Breast epithelium (tissue), 4 donors: ENCODE measurements at places on chromosomes 12 and 14. TPM values are rescaled to one million over a fixed set of nuclear protein-coding genes. Genes with fewer than 3 reads are reported as not detected.

GRCh38 chr12:107339487-107339886, 246.1 kb upstream of the CRY1 start:
- H3K4me3 ChIP-seq, result no peak overlapping the region
- no peaks in the 10 kb centered on the region for H3K27me3 ChIP-seq
- no peak for DNase-seq
- H3K36me3 ChIP-seq, result no peaks in the 10 kb centered on the region
- H3K4me1 ChIP-seq, result no peaks in the 10 kb centered on the region

DNA sequence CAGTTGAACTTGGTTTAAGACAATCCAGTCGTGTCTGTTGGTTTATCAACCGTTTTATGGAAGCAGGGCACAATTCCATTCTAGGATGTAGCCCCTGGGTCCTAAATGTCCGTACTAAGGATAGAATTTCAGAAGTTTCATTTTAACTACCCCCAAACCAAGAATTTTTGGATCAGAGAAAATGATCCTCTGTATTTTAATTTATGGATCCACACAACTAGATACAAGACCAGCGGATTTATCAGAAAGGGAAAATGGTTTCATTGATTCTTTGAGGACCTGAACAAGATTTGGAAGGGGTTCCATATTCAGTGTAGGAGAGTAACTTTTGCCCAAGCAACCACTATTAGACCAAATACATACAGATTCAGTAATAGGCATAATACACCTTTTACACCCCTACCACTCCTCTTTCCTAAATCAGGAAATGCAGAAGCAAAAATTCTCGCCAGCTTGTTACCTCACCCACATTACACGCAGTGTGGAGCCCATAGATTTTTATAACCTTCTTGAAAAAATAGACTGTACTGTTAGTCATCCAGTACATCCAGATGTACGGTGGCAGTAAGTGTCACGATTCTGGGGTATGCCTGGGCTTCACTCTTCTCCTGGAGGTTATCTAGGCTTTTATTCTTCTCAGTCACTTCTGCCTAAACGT, 1.4 kb upstream of the FBXL14 start:
- no peak for DNase-seq
- H3K4me1 ChIP-seq, result peaks cover 27% of the 10 kb centered on the region
- peak overlapping the region; percentile 77 for H3K4me3 ChIP-seq
- H3K27ac ChIP-seq, result peak overlapping the region; percentile 94
- no peaks in the 10 kb centered on the region for H3K27me3 ChIP-seq

- DNase-seq, result no peak
- H3K36me3 ChIP-seq, result no peaks in the 10 kb centered on the region
- H3K4me1 ChIP-seq, result no peaks in the 10 kb centered on the region
- peak overlapping the region; percentile 92 for H3K27ac ChIP-seq
Observed at GRCh38 chr14:92122761-92123160, 992 bp downstream of the CPSF2 start.

DNA sequence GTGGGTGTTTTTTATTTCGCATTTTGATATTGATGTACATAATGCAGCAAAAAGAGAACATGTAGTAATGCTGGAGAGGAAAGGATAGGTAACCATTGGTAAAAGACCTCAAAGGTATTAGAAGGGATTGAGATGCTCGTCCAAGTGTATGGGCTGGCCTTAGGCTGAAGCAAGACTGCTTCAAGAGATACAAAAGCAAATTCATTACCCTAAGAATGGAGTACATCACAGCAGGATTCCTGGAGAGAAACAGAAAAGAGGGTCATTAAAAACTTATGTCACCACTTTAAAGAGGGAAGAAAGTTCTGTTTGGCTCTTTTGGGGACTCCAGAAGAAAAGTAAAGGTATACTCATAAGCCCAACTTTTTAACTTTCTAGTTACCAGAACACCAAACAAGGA, 420.5 kb downstream of the ZFP36L1 start:
- no peak overlapping the region for H3K4me3 ChIP-seq
- no peaks in the 10 kb centered on the region for H3K4me1 ChIP-seq
- no peaks in the 10 kb centered on the region for H3K36me3 ChIP-seq
- H3K27me3 ChIP-seq, result no peaks in the 10 kb centered on the region
- H3K27ac ChIP-seq, result no peak overlapping the region

The TSHR gene
- total RNA-seq, result 1.6 TPM

DNA sequence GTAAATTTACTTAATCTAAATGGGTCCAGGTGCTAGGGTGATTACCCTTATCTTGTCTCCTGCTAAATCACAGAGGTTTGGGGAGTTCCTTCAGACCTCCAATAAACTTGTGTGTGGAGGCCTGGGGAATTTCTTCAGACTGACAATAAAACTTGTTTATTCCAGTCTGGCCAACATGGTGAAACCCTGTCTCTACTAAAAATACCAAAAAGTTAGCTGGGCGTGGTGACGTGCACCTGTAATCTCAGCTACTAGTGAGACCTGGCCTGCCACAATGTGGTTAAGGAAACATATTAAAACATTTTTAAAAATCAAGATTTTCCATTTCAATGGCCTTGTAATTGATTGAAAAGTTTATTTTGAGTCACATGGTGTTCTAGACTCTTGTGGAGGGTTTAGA, 126.9 kb upstream of the FGD4 start:
- H3K27me3 ChIP-seq, result no peaks in the 10 kb centered on the region
- no peak overlapping the region for H3K27ac ChIP-seq
- H3K4me3 ChIP-seq, result no peak overlapping the region

DNA sequence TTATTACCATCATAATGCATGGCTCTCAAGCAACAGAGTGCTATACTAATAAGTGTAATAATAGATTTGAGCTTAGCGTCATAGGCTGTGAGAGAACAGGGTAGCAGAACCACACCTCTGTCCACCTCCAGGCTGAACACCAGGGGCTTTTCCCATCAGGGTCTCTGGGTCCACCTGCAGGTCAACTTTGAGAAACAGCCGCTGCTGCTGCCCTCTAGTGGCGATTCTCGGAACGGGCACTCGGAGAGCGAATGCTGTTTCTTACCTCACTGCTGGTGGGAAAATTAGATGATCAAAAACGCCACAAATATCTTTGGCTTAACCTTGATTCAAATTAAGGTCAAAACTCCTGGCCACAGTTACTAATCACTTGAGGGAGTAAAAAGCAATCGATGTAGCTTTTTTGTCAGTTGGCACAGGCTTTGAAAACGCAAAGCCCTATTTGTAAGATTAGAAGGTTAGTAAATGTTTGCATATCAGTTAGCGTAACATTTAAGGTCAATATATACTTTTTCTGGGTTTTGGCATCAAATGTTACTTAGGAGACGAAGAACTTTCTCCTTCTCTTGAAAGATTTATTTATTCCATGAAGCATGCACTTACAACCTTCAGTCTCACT, 127.9 kb upstream of the TMEM132D start:
- no peaks in the 10 kb centered on the region for H3K4me1 ChIP-seq
- H3K4me3 ChIP-seq, result no peak overlapping the region
- H3K36me3 ChIP-seq, result no peaks in the 10 kb centered on the region
- peaks cover 30% of the 10 kb centered on the region for H3K27me3 ChIP-seq

GRCh38 chr12:108193917-108194316, 64.8 kb downstream of the WSCD2 start:
- H3K4me1 ChIP-seq, result no peaks in the 10 kb centered on the region
- H3K36me3 ChIP-seq, result no peaks in the 10 kb centered on the region
- peaks cover 5% of the 10 kb centered on the region for H3K27me3 ChIP-seq
- H3K4me3 ChIP-seq, result no peak overlapping the region
- H3K27ac ChIP-seq, result no peak overlapping the region

- no peaks in the 10 kb centered on the region for H3K27me3 ChIP-seq
- no peak overlapping the region for H3K4me3 ChIP-seq
- no peaks in the 10 kb centered on the region for H3K36me3 ChIP-seq
- no peaks in the 10 kb centered on the region for H3K4me1 ChIP-seq
- DNase-seq, result no peak
- H3K27ac ChIP-seq, result no peak overlapping the region
Observed at GRCh38 chr14:92888896-92889295, 34.1 kb upstream of the CHGA start.

The CDKN3 gene
- total RNA-seq, result 4.3 TPM

GRCh38 chr12:72499244-72499643, 227.1 kb downstream of the TRHDE start:
- no peak for DNase-seq
- no peaks in the 10 kb centered on the region for H3K27me3 ChIP-seq
- H3K4me3 ChIP-seq, result no peak overlapping the region
- H3K27ac ChIP-seq, result no peak overlapping the region

DNA sequence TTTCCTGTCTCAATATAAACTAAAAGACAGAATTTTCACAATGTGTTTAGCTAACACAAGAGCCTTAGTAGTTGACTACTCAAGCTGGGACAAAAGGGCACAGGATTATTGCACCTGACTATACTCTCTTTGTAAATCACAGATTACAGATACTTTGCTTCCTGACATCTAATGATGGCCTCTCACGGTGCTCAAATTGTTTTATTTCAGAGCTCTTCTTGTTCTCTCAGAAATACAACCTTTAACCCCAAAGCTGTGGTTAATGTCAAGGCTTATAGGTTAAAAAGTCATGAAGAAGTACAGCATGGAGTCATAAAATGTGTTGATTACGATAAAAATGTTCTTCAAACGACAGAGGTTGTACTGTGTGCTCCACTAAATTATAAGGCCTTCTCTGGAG, 89.9 kb upstream of the CPNE8 start:
- no peak for DNase-seq
- H3K4me3 ChIP-seq, result no peak overlapping the region
- no peaks in the 10 kb centered on the region for H3K27me3 ChIP-seq

- DNase-seq, result no peak
- H3K27me3 ChIP-seq, result no peaks in the 10 kb centered on the region
- no peaks in the 10 kb centered on the region for H3K4me1 ChIP-seq
- H3K4me3 ChIP-seq, result no peak overlapping the region
- H3K27ac ChIP-seq, result no peak overlapping the region
Observed at GRCh38 chr12:24398605-24399004, 449.1 kb upstream of the SOX5 start.

DNA sequence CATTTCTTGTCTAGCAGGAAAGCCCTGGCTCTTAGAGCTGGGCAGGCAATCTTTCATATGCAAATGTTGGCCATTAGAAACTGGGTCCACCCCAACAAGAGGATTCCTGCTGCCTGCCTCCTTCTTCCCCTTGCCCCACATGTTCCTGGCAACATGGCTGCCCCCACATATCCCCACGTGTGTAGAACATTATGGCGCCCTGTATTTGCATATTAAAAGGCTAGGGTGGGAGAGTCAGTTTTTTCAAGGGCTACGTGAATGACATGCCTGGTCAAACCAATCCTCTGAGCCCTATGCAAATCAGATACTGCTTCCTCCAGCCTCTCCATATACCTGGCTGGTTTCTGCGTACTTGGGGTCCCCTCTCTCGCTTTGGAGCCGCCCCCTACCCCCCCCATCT, 514.0 kb downstream of the FUT8 start:
- H3K4me3 ChIP-seq, result no peak overlapping the region
- no peaks in the 10 kb centered on the region for H3K36me3 ChIP-seq
- H3K27me3 ChIP-seq, result no peaks in the 10 kb centered on the region
- no peak for DNase-seq
- no peak overlapping the region for H3K27ac ChIP-seq

DNA sequence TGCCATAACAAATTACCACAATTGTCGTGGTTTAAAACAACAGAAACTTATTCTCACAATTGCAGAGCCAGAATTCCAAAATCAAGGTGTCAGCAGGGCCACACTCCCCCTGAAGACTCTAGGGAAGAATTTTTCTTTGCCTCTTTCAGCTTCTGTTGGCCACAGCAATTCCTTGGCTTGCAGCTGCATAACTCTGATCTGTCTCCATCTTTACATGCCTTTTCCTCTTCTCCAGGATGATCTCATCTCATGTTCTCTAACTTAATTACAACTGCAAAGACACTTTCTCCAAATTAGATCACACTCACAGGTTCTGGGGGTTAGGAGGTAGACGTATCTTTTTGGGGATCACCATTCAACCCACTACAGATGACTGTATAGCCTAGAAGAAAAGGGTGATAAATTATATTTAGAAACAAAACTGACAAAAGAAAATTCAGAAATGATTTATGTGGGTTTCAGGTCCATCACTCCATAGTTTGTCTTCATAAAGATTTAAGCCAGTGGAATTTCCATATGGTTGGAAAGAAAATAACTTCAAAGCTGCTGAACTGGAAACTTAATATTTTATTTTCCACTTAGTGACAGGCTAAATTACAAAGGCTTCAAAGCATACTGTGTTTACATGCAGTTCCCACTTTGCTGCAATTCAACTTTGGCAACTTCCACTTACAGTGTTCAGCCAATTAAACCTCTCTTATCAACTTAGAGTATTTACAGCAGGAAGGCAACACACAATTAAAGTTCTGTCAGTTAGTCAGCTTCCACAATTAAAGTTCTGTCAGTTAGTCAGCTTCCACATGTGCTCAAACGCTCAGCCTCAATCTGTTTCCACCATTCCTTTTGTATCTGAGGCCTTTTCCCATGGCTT, 213.3 kb downstream of the EPS8 start:
- H3K4me1 ChIP-seq, result no peaks in the 10 kb centered on the region
- H3K27ac ChIP-seq, result no peak overlapping the region
- DNase-seq, result no peak
- H3K4me3 ChIP-seq, result no peak overlapping the region
- no peaks in the 10 kb centered on the region for H3K27me3 ChIP-seq

- no peak overlapping the region for H3K4me3 ChIP-seq
- DNase-seq, result no peak
- H3K27me3 ChIP-seq, result no peaks in the 10 kb centered on the region
- no peaks in the 10 kb centered on the region for H3K36me3 ChIP-seq
Observed at GRCh38 chr12:5244513-5244972, 187.4 kb upstream of the NTF3 start.

The ENDOU gene
- 0.98 TPM for total RNA-seq

The KRT81 gene
- total RNA-seq, result not detected

GRCh38 chr12:76874027-76874426, 4.8 kb downstream of the CSRP2 start:
- no peak overlapping the region for H3K27ac ChIP-seq
- H3K4me1 ChIP-seq, result no peaks in the 10 kb centered on the region
- no peak for DNase-seq
- no peaks in the 10 kb centered on the region for H3K36me3 ChIP-seq
- H3K27me3 ChIP-seq, result no peaks in the 10 kb centered on the region

GRCh38 chr12:65171870-65172269, 2.5 kb downstream of the LEMD3 start:
- H3K36me3 ChIP-seq, result no peaks in the 10 kb centered on the region
- H3K4me1 ChIP-seq, result peaks cover 15% of the 10 kb centered on the region
- peak overlapping the region; percentile 92 for H3K4me3 ChIP-seq
- no peak overlapping the region for H3K27ac ChIP-seq

GRCh38 chr14:93926873-93927799, at the start of gene FAM181A:
TSS of gene FAM181A (plus strand) at chr14:93927344. CDS start at chr14:93928286, 942 bp downstream.
- H3K27ac ChIP-seq, result peak within 1 kb of the TSS; percentile 43
- H3K4me1 ChIP-seq, result no peaks in the 10 kb centered on the region
- no peak within 1 kb of the TSS for H3K4me3 ChIP-seq
- no peaks in the 10 kb centered on the region for H3K36me3 ChIP-seq
- no peak for DNase-seq

The TMEM132C gene
- total RNA-seq, result 7.2 TPM

The PTHLH gene
- 2.4 TPM for total RNA-seq

GRCh38 chr12:1533602-1534304, 60.6 kb downstream of the FBXL14 start:
- no peak overlapping the region for H3K4me3 ChIP-seq
- H3K27me3 ChIP-seq, result peaks cover 41% of the 10 kb centered on the region
- DNase-seq, result peak; percentile 39
- no peak overlapping the region for H3K27ac ChIP-seq
- H3K36me3 ChIP-seq, result no peaks in the 10 kb centered on the region
